ENCODE measurements at places on chromosomes 11 and 22. TPM values are rescaled to one million over a fixed set of nuclear protein-coding genes. Genes with fewer than 3 reads are reported as not detected.

Gene CEP126
- total RNA-seq: 14.7 TPM

Gene CSNK2A3
- total RNA-seq: 5.6 TPM

Gene CECR2
- 13.5 TPM for total RNA-seq

Gene KCNK7
- total RNA-seq: not detected

Gene PRR33
- not detected for total RNA-seq

Gene SHISAL1
- 25.7 TPM for total RNA-seq

Gene PVALB
- total RNA-seq: not detected

Gene SLC25A18
- 5.0 TPM for total RNA-seq

Gene INPP5J
- 3.1 TPM for total RNA-seq

Gene SERPING1
- 15.0 TPM for total RNA-seq

Gene NEFH
- 0.63 TPM for total RNA-seq

Gene MMP7
- not detected for total RNA-seq

Gene OR56A1
- total RNA-seq: 0.31 TPM

Gene PLAAT5
- 1.9 TPM for total RNA-seq

Gene DDX25
- 23.2 TPM for total RNA-seq

Gene CBLIF
- not detected for total RNA-seq

Gene HEPHL1
- total RNA-seq: not detected

Gene RTN4R
- 14.7 TPM for total RNA-seq

Gene LMO1
- total RNA-seq: 3.1 TPM

Gene MUC6
- not detected for total RNA-seq

Gene OOSP1
- not detected for total RNA-seq

Gene HMOX1
- 1.6 TPM for total RNA-seq

Gene APOC3
- not detected for total RNA-seq

Gene OR2AT4
- total RNA-seq: not detected

Gene MRGPRX4
- not detected for total RNA-seq

Gene CCDC88B
- total RNA-seq: 1.6 TPM

Gene PLXNB2
- 87.6 TPM for total RNA-seq

Gene FAM111B
- 7.2 TPM for total RNA-seq

Gene DRAP1
- 61.7 TPM for total RNA-seq

Gene CDC42BPG
- total RNA-seq: 0.31 TPM

Gene TEAD1
- total RNA-seq: 41.9 TPM

Gene CRYBA4
- not detected for total RNA-seq

Gene SMIM35
- total RNA-seq: not detected

Gene CNTF
- total RNA-seq: 5.6 TPM

Gene E2F8
- total RNA-seq: 0.63 TPM

Gene P2RY6
- not detected for total RNA-seq

Gene RBFOX2
- total RNA-seq: 677 TPM

Gene MS4A3
- not detected for total RNA-seq

Gene ROM1
- total RNA-seq: 0.94 TPM

Gene DKK3
- 226 TPM for total RNA-seq

Gene OR5AK2
- total RNA-seq: not detected

Gene MMP8
- total RNA-seq: not detected

Gene INS
- not detected for total RNA-seq

Gene ADM2
- under 0.01 TPM for total RNA-seq

Gene TMEM191B
- total RNA-seq: 3.8 TPM

Gene LINC01488
- not detected for total RNA-seq

Gene POLR2F
- total RNA-seq: 44.8 TPM

Gene PHETA2
- total RNA-seq: 2.8 TPM

Gene IRF7
- total RNA-seq: 4.1 TPM

Gene MIAT
- 490 TPM for total RNA-seq

Gene PICALM
- 732 TPM for total RNA-seq

Gene SPON1
- total RNA-seq: 53.5 TPM

Gene MOGAT2
- not detected for total RNA-seq

Gene CD3G
- not detected for total RNA-seq

Gene OR52E8
- total RNA-seq: 0.63 TPM

Gene PKP3
- not detected for total RNA-seq

Gene ACRV1
- total RNA-seq: 0.31 TPM

Gene CRYBB3
- total RNA-seq: not detected

Data from parietal lobe (tissue), 2 donors.